GM13977 (cell line): ENCODE measurements at places on chromosomes 1 and 21.

DNA sequence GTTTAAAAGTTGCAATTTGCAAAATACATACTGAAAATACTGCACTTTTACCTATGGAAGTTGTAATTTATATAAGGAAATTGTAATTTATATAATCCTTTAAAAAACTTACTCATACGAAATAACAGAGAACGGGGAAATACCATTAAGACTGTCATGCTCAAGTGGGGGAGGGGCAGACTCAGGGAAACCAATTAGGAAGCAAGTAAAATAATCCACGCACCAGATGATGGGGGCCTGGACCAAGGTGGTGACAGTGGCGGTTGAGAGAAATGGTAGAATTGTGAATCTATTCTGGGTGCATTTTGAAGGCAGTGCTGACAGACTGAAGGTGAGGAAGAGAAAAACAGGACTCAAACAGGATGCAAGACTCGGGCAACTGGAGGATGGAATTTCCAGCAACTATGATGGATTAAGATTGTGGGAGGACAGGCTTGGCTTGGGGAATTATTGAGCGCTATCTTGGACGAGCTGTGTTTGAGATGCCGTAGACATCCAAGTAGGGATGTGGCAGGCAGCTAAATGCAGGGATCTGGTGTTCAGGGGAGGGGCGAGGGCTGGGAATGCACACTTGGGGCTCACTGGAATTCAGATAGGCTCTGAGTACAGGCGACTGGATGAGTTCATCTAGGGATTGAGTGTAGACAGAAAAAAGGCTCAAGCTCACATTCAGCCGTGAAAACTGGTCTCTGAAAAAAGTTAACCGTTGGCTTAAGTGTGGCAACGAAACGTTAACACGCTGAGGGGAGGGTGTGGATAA, 977 bp downstream of the LCA5L start:
- DNase-seq: no peak

GRCh38 chr1:160674415-160674814, 27.6 kb upstream of the SLAMF1 start:
- DNase-seq: no peak

DNA sequence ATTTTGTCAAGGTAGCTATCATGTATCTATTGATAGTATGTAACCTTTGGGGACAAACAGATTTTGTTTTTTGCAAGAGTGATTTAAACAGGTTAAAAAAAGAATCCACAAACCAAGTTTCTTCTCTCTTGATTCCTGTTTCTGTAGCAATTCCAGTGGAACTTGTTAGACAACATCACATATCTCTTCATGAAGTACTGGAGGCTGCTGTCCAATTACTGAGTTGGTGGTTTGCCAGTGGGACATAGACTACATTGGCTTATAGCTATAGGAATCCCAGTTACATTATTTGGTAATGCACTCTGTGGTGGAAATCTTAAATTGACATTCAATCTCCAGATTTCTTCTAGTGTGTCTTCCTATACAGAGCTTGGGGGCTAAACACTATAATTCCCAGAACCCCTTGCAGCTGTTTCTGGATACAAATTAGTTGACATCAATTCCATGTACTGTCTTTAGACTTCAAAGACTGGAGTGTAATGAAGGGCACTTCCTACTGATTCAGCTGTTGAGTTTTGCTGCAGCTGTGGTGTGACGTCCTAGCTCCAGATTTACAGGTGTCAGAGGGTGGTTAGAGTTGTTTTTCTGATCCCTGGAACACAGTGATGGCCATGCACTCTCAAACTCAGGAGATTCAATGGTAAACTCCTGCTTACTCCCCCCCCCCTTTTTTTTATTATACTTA, 29.4 kb upstream of the GCLM start:
- DNase-seq: no peak

DNA sequence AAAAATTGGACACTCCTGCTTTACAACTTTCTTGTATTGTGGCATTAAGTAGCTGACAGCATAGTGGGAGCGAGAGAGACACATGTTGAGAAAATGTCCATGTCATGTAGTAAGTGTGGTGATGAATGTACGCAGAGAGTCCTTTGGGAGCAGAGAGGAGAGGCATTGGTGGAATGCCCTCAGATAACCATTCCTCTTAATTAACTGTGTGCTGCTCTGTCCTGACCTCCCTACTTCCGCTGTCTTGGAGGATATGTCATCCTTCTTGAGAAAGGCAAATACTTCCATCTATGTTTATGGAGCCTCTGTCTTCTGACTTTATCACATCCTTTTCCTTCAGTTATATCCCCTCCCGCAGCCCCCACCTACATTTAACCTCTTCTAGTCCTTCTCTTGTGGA, 38.4 kb downstream of the F3 start:
- DNase-seq: no peak

DNA sequence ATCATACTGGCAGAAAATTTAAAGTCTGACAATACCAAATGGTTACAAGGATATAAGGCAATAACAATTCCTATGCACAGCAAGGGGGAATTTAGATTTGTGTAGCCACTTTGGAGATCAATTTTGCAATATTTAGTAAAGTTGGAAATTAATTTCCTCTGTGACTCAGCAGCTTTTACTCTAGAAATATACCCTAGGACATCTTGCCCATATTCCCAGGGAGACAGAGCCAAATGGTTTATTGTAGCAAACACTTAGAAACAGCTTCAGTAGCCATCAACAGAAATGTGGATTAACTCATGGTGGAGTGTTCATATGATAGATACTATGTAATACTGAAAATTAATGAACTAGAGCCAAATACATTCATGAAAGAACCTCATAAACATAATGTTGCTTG, 104.6 kb downstream of the BACH1 start:
- DNase-seq: no peak

DNA sequence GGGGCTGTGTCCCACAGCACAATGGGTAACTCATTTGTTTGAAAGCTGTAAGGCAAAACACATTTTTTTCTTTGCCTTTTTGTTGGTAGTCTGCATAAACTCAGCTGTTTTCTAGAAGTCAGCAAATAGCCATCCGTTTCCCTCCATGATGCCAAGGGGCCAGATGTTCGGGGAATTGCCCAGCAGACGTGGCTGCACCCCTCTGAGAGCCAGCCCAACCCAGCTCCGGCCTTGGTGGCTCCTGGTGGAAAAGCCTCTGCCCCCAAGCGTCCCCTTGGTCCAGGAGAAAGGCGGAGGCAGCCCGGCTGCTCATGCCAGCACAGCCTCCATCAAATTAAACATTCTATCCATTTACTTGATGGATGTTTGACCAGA, 58.4 kb upstream of the ADARB1 start:
- DNase-seq: no peak

DNA sequence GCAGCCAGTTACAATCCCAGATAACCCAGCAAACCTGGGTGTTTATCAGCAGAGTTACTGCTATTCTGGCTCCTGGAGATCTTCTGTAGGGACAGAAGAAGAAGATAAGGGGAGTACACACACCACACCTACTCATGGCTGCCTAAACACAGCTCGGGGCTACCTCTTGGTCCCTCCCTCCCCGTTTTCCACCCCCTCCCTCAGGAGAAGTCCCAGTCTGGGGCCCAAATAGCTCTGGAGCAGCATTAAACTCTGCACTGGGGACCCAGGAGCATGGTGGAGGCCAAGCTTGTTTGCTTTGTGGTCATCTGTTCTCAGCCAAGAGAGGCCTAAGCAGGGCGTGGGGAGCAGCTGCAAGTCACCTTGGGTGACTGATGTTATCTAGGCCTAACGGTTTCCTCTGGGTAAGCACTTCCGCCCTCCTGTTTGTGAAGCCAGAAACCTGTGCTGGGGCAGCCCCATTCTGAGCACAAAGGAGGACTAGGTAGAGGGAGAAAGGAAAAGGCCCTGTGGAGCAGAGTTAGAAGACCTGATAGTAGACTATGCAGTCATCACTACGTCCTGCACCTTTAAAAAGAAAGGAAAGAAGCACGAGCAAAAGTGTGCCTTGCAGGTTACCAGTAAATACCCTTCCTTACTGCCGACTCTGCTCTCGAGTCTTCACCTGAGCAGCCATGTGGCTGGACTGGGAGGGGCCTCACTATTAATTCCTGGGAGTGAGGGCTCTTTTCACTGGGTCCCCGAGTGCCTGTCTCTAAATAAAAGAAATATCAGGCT, 2.0 kb upstream of the RCSD1 start:
- peak; percentile 82 for DNase-seq

GRCh38 chr21:35244514-35244913, 195.4 kb upstream of the RUNX1 start:
- no peak for DNase-seq

DNA sequence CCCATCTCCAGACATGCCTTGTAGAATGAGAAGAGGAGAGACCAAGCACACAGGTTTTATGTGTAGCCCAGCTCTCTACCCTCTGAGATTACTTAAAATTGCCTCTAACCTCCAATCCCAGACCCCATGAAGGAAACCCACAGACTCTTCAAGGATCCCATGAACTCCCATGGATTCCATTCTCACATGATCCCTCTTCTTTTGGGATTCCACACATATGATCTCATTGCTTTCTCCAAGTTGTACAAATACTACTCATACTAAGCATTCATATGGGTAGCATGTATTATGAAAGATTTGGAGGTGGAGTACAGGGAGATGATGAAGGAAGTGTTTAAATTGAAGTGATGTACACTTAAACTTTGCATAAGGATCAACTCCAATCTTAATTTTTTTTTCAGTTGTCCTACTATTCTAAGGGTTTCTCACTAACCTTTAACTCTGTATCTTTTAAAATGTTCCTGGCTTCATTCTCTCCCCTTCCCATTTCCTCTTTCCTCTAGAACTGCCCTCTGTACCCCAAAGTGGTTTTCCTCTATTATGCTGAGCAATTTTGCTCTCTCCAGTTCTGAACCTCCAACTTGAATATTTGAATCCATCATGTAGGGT, 41.6 kb downstream of the MFSD2A start:
- DNase-seq: no peak

- DNase-seq: no peak
Observed at GRCh38 chr21:45091550-45092322, 17.4 kb downstream of the ADARB1 start.

DNA sequence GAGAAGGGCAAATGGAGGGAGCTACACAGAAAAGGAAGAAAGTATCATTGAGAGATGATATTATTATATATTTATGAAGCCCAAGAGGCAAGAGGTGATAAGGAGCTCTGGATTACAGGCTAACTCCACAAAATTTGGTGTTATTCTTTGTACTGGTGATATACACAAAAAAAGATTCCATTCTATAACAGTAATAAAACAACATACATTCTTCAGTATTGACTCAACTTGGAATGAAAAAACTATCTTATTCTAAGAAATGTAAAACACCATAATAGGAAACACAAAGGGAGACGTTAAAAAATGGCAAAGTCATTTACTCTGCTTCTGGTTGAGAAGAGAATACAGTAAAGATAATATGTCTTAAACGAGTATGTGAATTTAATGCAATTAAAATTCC, 99.4 kb downstream of the TEX35 start:
- no peak for DNase-seq

DNA sequence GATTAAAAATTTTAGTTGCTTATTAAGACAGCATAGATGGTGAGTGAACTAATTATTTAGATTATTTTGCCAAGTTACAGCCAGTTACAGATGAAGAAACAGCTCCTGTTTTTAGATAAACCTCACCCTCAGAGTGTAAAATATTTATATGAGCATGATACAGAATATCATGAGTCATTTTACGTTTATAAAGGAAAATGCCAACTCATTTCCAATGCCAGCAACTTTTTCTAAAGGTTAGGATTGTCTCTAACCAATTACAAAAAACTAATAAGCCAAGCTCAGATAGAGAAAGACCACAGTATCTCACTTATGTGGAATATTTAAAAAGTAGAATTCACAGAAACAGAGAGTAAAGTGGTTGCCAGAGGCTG, 590.1 kb downstream of the LTN1 start:
- no peak for DNase-seq

GRCh38 chr1:212743901-212744475, 44.3 kb upstream of the BATF3 start:
- no peak for DNase-seq

DNA sequence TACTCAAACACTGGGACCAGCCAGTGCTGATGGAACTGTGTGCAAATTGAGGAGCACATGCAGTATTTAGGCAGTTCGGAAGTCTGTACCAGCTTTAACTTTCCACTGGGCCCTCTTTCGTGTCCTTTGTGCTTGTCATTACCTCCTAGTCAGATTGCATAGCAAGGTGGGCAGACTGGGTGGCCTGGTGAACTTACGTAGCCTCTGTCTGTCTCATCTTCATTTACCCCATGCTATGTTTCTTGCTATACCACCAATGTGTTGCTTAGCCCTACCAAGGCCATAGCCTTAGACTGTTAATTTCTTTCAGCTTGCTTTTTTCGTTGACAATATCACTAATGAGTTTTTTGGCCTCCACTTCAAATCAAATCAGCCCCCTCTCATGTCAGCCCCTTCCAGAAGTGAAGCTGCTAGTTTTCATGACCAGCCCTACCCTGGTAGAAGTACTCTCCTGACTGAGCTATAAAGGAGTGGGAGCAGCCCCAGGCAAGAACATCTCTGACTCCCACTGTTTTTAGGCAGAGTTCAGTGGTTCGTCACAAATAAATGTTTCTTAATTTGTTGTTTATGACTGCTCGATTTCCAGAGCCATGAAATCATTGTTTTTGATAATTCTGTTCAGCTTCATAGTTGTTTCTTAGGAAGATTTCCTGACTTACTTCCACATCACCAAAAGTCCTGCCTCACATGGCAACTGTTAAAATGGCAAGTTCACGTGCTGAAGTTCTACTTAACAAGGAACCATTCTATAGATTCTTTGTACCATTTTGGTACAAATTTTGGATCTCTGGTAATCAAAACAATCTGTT, 19.3 kb downstream of the PRKACB start:
- no peak for DNase-seq

GRCh38 chr1:22633697-22634463, 2.5 kb upstream of the C1QA start:
- no peak for DNase-seq

GRCh38 chr1:6867729-6868659, 82.7 kb downstream of the CAMTA1 start:
- no peak for DNase-seq

DNA sequence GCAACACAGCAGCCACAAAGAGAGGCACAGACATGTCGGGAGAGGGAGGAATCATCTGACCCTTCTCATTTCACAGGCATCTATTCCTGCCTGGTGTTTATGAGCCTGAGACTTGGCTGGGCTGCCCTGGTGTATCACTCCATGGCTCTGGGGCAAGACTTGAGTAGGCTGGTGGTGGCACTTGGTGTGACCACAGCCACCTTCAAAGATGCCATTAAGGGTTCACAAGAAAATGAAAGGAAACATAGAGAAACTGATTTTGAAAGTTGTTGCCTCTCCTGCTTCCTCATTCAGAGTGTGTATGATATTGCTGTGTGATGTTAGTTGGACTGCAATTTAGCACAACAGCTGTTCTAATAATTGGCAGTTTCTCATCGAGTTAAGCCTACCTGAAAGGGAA, 298.8 kb downstream of the FAM72C start:
- DNase-seq: no peak

- no peak for DNase-seq
Observed at GRCh38 chr21:16013570-16013969, 283.8 kb downstream of the USP25 start.

- DNase-seq: no peak
Observed at GRCh38 chr1:941015-941587, 17.4 kb downstream of the SAMD11 start.

DNA sequence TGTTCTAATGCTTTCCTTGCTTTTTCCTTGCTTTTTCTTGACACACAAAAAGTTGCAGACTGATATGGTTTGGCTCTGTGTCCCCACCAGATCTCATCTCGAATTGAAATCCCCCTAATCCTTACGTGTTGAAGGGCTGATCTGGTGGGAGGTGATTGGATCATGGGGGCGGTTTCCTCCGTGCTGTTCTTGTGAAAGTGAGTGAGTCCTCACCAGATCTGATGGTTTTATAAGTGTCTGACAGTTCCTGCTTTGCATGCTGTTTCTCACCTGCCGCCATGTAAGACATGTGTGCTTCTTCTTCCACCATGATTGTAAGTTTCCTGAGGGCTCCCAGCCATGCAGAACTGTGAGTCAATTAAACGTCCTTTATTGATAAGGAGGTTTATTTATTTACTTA, 11.3 kb downstream of the SPATA17 start:
- DNase-seq: no peak
